Osteoblast (primary cell): ENCODE measurements at places on chromosomes 6 and 20. TPM values are rescaled to one million over a fixed set of nuclear protein-coding genes. Genes with fewer than 3 reads are reported as not detected.
A peak's percentile ranks its signal among the peaks of the same experiment; 100 is the strongest.

DNA sequence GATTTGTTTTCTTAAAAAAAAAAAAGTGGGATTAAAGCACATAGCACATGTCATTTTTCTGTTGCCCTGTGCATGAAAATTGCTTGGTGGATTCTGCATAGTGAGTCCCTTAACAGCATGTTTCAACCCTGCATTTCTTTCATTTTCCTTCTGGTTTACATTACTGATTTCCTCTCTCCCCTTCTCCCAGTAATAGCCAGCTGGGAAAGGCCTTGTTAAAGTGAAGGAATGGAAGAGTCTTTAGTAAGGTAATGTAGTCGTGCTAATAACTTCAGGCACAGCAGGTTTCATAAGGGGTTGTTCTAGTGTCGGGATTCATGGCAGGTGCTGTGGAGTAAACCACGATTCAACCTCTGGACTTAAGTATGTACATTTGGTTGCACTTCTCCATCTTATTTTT lies 202.4 kb downstream of the FARS2 start:
- H3K36me3 ChIP-seq, result no peaks in the 10 kb centered on the region
- peaks cover 12% of the 10 kb centered on the region for H3K4me1 ChIP-seq
- DNase-seq, result no peak
- H3K4me3 ChIP-seq, result no peak overlapping the region
- no peaks in the 10 kb centered on the region for H3K27me3 ChIP-seq

DNA sequence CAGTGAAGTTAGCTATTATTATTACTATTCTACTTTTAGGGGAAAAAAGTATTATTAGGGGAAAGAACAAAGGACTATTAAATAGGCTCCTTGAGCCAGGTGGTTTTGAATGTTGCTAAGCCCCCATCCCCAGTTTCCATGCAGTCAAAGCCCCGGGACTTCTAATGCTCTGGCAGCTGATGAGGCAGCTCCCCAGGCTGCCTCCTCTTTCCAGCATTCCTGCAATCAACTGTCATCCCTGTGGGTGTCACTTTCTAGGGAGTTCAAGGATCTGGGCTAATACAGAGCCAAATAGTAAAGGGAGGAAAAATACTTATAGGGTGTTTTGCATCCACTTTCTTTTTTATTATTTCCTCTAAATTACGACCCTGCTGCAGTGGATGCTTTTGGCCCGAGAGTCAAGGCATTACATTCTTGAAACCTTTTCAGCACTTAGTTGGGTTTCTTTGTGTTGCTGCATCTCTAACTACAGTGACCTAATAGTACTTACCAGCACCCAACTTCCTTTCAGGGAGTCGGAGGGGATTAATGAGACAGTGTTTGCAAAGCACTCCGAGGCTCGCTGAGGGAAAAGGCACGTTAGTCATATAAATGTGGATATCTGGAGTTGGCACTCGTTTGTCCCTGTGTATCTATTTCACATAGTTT lies 303.9 kb upstream of the MAP3K7 start:
- no peaks in the 10 kb centered on the region for H3K36me3 ChIP-seq
- no peak for DNase-seq
- H3K27ac ChIP-seq, result no peak overlapping the region
- no peaks in the 10 kb centered on the region for H3K4me1 ChIP-seq
- no peak overlapping the region for H3K4me3 ChIP-seq

IPCEF1 gene
- 0.36 and 0.88 TPM in 2 replicates for total RNA-seq

DNA sequence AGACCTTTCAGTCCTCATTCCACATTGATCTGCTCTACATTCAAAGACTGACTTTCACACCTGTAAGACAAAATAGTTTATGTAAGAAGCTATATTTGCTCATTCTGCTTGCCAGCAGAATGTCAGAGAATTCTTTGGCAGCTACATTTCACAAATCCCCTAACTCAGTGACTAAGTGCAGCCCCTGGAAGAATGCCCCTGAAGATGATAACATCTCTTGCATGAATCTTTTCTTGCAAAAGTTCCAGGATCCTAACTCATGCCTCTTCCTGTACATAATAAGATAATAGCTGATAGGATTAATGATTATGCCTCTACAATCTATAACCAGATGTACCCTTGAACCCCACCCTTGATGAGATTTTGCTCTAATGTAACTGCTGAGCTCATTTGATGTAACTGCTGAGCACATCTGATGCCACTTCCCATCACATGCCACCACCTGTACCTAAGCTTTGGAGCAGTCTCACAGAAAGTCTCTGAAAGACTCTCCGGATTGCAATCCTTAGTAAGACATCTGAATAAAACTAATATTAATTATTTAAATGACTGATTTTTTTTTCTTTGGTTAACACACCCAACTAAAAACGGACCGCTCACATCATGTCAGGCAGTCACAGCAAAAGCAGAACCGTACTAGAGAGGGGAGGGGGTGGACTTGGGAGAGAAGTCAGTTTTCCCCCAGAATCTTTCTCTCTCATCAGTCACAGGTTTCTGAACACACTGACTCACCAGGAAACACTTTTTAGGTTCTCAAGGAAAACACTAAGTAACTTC lies 684 bp upstream of the DNAH8 start:
- H3K4me3 ChIP-seq, result peak overlapping the region; percentile 52
- DNase-seq, result no peak
- H3K27ac ChIP-seq, result no peak overlapping the region
- H3K36me3 ChIP-seq, result no peaks in the 10 kb centered on the region
- peaks cover 3% of the 10 kb centered on the region for H3K4me1 ChIP-seq

TRIM40 gene
- not detected in 2 replicates for total RNA-seq

DNA sequence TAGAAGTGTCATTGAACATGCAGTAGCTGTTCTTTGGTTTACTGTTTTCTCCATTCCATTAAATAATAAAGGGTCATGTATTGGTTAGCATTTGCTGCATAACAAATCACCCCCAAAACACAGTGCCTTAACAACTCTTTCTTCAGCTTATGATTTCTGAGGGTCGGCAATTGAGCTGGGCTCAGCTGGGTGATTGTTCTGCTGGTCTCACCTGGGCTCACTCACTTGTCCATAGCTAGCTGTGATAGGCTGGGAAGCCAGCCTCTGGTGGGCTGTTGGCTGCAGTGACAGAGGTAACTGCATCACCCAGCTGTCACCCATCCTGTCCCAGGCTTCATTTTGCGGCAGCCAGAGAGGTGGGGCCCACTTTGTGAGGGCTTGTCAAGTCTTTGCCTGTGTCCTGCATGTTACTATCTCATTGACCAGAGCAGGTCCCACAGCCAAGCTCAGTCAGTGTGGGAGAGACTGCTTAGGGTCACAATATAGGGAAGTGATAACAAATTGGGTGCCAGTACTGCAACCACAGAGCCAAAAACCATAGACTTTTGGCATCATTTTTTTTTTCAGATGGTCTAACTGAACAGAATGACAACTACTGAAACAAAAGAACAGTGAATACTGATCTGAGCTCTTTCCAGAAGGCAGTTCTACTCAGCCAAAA lies 76.9 kb downstream of the SYNDIG1 start:
- peaks cover 2% of the 10 kb centered on the region for H3K27me3 ChIP-seq
- no peak for DNase-seq
- H3K4me1 ChIP-seq, result no peaks in the 10 kb centered on the region
- no peaks in the 10 kb centered on the region for H3K36me3 ChIP-seq

DNA sequence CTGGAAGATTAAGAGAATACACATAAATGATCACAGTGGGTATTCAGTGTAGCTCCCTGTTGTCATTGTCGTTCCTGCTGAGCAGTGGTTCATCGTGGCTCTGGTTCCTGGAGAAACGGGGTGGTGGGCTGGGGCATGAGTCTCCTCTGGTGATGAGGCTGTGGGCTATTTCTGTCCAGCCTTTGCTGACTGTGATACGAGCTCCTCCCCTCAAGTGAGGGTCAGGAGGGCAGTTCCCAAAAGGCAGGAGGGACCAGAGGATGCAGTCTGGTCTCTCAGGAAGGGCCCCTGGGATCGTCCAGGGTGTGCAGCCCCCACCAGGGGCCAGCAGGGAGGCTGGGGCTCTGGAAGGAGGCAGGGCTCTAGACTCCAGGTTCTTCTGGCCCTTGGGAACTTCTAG lies 31.1 kb upstream of the DLGAP4 start:
- no peaks in the 10 kb centered on the region for H3K36me3 ChIP-seq
- no peak overlapping the region for H3K27ac ChIP-seq
- DNase-seq, result peak; percentile 43
- H3K27me3 ChIP-seq, result peaks cover 33% of the 10 kb centered on the region
- no peaks in the 10 kb centered on the region for H3K4me1 ChIP-seq

GRCh38 chr20:58233881-58234528 lies 5.6 kb upstream of the ANKRD60 start:
- no peak overlapping the region for H3K27ac ChIP-seq
- H3K4me3 ChIP-seq, result no peak overlapping the region
- peaks cover 18% of the 10 kb centered on the region for H3K4me1 ChIP-seq
- H3K27me3 ChIP-seq, result peaks cover 2% of the 10 kb centered on the region

- no peaks in the 10 kb centered on the region for H3K36me3 ChIP-seq
- H3K4me3 ChIP-seq, result no peak overlapping the region
- H3K4me1 ChIP-seq, result no peaks in the 10 kb centered on the region
- H3K27me3 ChIP-seq, result no peaks in the 10 kb centered on the region
- no peak overlapping the region for H3K27ac ChIP-seq
Observed at GRCh38 chr6:82441047-82441855, 77.6 kb downstream of the TPBG start.

CGAS gene
- total RNA-seq, result 5.9 and 6.2 TPM in 2 replicates

- H3K4me3 ChIP-seq, result peak overlapping the region; percentile 80
- H3K36me3 ChIP-seq, result no peaks in the 10 kb centered on the region
- H3K27me3 ChIP-seq, result no peaks in the 10 kb centered on the region
- peak overlapping the region; percentile 6 for H3K27ac ChIP-seq
Observed at GRCh38 chr6:17281497-17282481, 628 bp downstream of the RBM24 start.

AGER gene
- total RNA-seq, result under 0.01 TPM in 2 replicates

DNA sequence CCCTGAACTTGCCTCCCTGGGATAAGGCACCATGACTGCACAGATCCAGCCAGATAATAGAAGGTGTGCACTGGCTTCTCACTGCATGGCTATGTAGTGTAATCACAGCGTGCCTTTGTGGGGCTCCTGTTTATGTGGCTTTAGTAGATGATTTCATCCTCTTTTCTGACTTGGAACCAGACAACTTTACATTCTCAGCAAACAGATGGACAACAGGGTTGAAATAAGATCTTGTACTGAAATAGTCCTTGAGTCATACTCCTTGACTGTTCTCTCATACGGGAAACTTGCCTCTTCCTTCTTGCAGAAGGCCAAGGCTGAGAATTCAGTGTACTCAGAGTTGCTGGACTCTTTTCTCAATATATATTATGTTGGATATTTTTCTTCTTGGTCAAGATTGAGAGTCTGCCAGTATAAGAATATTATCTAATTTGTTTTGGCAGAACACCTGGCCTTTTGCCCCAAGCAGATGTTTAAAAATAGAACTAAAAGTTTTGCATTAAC lies 25.0 kb upstream of the RNF144B start:
- H3K4me1 ChIP-seq, result peaks cover 11% of the 10 kb centered on the region
- peak overlapping the region; percentile 31 for H3K27ac ChIP-seq
- H3K27me3 ChIP-seq, result no peaks in the 10 kb centered on the region
- H3K4me3 ChIP-seq, result no peak overlapping the region

DNA sequence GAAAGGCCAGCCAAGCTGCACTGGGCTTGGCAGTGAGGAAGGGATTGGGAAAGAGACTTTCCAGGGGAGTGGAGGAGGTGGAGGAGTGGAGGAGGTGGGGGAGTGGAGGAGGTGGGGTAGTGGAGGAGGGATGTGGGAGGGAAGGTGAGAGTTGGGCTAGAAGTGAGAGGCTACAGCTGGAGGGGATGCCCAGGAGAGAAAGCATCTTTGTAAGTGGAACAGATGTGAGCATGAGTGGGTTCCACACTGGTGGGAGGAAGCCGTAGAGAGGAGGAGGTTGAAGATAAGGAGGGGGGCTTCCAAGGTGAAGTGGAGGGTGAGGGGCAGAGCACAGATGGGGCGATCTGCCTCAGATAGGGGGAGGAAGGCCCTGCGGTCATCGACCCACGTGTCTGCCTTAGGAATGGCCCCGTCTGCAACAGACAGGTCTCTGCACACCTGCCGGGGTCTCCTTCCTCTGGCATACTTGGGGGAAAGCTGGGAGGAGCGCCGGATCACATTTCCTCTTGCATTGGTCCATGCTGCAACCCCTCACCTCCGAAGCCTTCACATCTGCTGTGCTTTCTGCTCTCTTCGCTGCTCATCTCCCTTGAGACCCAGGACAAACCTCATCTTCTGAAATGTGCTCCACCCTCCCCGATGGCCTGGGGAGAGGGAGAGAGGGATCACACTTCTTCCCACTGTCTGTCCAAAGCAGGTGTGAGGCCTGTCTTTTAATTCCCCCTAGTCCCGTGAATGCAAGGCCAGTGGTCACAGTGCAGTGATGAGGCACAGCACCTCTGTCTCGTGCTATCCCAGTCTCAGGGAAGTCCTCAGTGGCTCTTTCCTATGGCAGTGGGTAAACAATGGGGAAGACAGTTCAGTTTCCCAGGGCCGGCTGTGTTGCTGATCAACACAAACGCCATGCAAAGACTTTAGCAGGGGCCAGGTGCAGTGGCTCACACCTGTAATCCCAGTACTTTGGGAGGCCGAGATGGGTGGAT lies 48.6 kb upstream of the SNX9 start:
- H3K27ac ChIP-seq, result no peak overlapping the region
- H3K4me1 ChIP-seq, result peaks cover 13% of the 10 kb centered on the region
- H3K4me3 ChIP-seq, result no peak overlapping the region
- no peaks in the 10 kb centered on the region for H3K27me3 ChIP-seq
- peak; percentile 85 for DNase-seq
- no peaks in the 10 kb centered on the region for H3K36me3 ChIP-seq

DNA sequence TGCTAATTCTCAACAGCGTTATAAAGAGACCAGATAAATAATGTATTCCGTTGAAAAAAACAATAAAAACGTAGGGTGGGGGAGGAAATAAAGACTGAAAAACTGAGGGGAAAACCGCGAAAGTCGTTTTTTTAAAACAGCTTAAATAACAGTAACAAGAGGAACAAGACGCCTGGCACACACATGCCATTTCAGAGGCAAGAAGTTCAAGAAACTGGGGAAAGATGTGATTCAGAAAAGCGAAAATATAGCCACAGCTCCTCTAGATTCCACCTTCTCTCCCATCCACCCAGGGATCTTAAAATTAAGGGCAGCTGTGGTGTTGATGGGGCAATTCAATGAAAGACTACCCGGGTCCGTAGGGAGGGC lies 1.3 kb downstream of the EPB41L2 start:
- peak; percentile 41 for DNase-seq
- peak overlapping the region; percentile 83 for H3K4me3 ChIP-seq
- peaks cover 29% of the 10 kb centered on the region for H3K4me1 ChIP-seq
- H3K27me3 ChIP-seq, result no peaks in the 10 kb centered on the region

- H3K27ac ChIP-seq, result peak overlapping the region; percentile 87
- H3K36me3 ChIP-seq, result no peaks in the 10 kb centered on the region
- H3K4me1 ChIP-seq, result peaks cover 60% of the 10 kb centered on the region
- DNase-seq, result no peak
Observed at GRCh38 chr6:108591040-108591816, 30.5 kb downstream of the FOXO3 start.

AIF1 gene
- 0.36 TPM in 1 of 2 replicates, not detected in the other for total RNA-seq

GRCh38 chr6:153599901-153600300 lies 439.1 kb upstream of the OPRM1 start:
- no peaks in the 10 kb centered on the region for H3K27me3 ChIP-seq
- H3K36me3 ChIP-seq, result no peaks in the 10 kb centered on the region
- no peaks in the 10 kb centered on the region for H3K4me1 ChIP-seq
- DNase-seq, result no peak
- H3K4me3 ChIP-seq, result no peak overlapping the region
